NCI-H460 (cell line): ENCODE measurements at places on chromosomes 16 and 17. TPM values are rescaled to one million over a fixed set of nuclear protein-coding genes. Genes with fewer than 3 reads are reported as not detected.
A peak's percentile ranks its signal among the peaks of the same experiment; 100 is the strongest.

- peak; percentile 94 for DNase-seq
These were observed at the start of gene TP53 for GRCh38 chr17:7687072-7687907. TP53 (minus strand) TSS chr17:7687490; CDS start chr17:7676594, 10,896 bp downstream.

GRCh38 chr17:27366437-27366836 is 72.5 kb downstream of the WSB1 start:
- no peak for DNase-seq

DNA sequence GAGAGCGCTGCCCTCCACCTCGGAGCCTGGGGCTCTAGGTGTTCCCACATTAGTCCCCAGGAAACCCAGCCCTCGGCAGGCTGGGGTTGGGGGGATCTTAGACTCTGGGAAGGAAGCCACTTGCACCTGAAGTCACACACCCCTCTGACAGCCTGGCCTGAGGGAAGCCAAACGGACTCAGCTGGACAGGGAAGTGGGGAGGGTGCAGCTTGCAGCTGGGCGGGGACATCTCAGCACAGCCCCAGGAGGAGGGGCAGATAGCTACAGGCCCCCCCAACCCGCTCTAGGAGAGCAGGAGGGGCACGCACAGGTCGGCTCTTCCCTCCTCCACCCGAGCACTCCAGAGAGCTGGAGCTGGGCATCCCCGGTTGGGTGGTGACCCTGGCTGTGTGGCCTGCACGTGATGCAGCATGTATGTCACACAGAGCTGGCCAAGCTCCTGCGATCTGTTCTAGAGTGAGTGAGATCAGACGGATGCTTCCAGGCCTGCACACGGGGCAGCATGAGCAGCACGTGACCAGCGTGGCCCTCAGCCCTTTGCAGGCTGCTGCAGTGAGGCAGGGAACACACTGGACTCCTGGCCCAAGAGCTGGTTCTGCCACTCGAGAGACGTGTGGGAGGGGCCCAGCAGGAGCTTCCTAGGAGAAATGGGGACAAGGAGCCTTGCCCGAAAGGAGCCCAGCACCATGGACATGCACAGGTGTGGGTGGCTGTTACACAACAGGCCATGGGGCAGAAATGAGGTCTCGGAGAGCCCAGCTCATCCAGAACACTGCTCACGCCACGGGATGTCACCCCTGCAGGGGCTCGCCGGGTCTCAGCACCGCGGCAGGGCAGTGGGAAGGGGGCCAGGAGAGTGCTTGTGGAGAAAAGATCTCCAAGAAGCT is 15.4 kb downstream of the KIFC3 start:
- no peak for DNase-seq

- no peak for DNase-seq
These were observed 933.6 kb upstream of the CDH8 start for GRCh38 chr16:62969711-62970318.

CD300H gene
- total RNA-seq, result not detected in 2 replicates

ZNF469 gene
- total RNA-seq, result 2.9 and 3.7 TPM in 2 replicates

GRCh38 chr17:49482144-49482817 is 12.8 kb upstream of the NGFR start:
- DNase-seq, result no peak

DNA sequence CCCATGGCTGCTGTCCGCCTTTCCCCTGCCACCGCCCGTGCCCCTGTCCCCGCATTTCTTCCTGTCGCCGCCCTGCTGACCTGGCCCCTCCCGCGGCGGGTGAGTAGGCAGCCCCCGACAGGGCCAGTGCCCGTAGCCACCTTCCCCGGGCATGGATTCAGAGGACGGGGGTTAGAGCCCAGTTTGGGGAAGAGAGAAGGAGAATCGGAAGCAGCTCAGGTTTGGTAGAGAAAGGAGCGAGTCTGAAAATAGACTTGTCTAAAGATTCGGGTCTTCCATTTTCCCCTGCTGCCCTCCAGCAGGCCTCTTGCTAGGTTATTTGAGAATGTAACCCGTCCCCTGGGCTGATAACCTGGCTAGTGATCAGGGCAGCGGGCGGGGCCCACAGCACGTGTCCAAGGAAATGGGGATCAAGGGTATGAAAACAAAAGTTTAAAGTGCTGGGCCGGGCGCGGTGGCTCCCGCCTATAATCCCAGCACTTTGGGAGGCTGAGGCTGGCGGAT is 7.9 kb upstream of the CLDN9 start:
- DNase-seq, result no peak

DNA sequence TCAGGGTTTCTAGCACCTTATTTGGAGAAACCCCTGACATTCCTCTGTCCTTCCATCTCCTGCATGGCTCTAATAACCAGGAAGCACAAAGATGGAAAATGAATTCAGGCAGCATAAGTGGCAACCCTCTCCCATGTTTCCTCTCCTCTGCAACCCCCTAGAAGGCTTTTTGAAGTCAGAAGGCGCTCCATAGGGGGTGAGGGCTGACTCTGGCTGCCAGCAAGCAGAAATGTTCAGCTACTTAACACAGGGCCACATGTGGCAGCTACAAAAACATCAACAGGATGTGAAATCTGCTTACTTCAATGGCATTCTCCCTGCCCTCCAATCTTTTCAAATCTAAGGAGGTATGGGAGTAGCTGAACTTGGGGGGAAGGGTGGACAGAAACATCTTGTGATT is 55.2 kb upstream of the IRX5 start:
- DNase-seq, result no peak

GRCh38 chr17:33990943-33991706 is 264.0 kb upstream of the CCL2 start:
- no peak for DNase-seq
